ENCODE measurements at places on chromosomes 12 and 14.

DNA sequence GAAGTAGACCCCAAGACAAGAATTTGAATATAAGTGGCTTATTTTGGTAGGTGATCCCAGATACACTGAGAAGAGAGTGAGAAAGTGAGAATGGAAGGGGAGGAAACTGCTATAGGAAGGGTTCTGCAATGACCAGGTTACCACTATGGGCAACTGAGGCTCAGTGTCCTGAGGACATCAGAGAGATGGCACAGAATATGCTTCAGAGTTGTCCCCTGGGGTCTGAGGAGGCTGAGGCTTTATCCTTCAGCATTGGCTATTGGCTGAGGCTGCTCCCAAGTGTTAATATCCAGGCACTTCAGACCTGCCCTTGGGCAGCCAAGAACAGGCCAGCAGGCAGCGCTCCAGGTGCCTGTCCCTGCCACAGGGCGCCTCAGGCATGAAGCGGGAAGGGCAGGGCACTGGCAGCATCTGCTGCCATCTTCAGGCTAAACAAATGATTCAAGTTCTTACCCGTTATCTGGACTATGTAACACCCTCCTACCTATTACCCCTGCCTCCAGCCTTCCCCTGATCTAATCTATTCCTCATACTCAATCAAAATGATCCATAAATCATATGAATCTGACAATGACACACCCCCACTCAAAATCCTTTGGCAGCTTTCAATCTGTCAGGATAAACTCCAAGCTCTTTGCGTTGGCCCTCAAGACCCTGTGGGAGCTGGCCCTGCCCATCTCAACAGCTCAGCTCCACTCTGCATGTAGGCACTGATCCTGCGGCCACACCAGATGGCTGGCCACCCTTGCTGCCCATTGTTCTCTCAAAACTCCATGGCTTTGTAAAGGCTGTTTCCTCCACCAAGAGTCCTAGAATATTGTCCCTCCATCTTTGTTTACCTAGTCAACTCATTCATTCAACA, 42.4 kb downstream of the CKAP4 start:
- no peak for DNase-seq

DNA sequence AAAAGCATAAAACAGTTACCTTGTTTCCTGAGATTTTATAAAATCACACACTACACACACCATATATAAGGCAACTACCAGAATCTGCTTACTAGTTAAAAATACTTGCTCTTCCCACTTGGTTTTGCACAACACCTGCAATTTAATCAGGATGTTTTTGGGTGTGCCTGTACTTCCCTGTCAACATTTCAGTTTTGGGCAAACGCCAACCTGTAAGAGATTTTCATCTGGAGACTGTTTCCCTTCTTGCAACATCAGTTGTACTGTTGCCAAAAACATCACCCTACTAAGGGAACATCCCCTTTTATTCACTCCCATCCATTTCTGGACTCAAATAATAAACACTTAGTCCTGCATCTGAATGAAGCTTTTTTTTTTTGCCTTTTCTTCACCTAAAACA, 172.3 kb downstream of the DUSP6 start:
- no peak for DNase-seq

- DNase-seq: no peak
These were observed 18.0 kb downstream of the LRRC74A start for GRCh38 chr14:76844223-76844622.

GRCh38 chr12:52383331-52383730, 2.1 kb downstream of the KRT84 start:
- DNase-seq: no peak

- no peak for DNase-seq
These were observed 523 bp upstream of the SLC6A15 start for GRCh38 chr12:84913129-84913515.

GRCh38 chr12:108727868-108728735, 3.2 kb downstream of the CORO1C start:
- no peak for DNase-seq

GRCh38 chr12:22046968-22047390, 961 bp downstream of the CMAS start:
- no peak for DNase-seq

DNA sequence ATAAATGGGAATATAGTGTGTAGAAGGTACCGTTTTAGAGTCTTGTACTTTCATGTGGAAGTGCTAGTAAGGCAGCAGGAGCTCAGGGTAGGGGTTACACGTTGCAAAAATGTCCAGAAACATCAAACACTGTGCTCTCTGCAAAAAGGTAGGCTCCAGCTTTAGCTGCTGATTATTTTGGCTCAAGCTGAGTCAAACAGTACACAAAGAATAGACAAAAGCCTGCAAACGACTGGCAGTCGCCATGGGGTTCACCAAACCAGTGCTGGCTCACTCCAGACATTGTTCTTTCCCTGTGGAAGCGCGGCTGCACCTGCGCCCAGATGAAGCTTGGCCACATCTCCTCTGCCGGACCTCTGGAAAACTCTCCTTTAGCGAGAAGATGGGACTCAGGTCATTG, 45.3 kb upstream of the NAA30 start:
- no peak for DNase-seq

DNA sequence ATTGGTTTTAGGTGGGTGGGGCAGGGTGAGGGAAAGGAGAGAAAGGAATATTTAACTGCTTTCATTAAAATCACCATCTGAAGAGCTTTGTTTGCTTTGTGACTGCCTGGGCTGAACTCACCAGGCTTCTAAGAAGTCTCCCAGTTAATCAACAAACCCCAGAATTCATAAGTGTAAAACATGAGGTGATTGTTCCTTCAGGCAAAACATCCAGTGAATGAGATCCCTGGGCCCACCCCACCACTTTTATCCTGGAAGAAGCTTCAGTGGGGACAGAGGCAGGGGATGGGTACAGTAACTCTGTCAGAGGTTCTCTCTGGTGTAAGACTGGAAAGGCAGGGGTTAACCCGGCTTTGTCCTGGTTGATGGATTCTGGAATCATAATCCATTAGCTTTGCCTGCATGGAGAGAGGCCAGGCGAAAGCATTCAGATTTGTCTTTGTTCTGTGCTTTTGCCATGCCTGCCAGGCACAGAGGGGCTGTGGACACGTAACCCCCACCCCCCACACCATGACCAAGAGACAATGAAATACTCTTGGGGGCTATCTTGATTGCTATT, 16.7 kb downstream of the PDE1B start:
- no peak for DNase-seq

- no peak for DNase-seq
These were observed 581 bp downstream of the CD69 start for GRCh38 chr12:9760120-9760519.

- no peak for DNase-seq
These were observed 107.9 kb downstream of the SLC38A4 start for GRCh38 chr12:46717868-46718267.

- DNase-seq: no peak
These were observed 37.2 kb downstream of the NINJ2 start for GRCh38 chr12:625998-626397.

GRCh38 chr14:103081951-103082350, 2.1 kb upstream of the LBHD2 start:
- DNase-seq: no peak

- DNase-seq: no peak
These were observed 14.9 kb upstream of the RESF1 start for GRCh38 chr12:31944299-31944698.

DNA sequence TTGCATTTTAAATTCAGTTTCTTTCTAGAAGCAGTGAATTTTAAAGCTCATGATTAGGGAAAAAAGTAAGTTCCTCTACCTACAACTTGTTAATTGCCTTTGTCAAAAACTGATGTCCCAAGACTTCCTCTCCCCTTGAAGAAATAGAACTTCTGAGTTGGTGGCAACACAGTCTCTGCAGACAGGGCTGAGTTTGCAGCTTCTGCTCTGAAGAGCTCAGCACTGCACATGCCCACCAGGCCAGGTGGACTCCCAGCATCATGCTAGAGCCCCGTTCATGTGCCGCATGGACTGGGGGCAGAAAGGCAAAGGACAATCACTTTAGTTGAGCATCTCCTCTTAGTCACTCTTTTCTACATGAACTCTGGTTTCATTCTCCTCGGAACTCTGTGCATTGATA, 620.1 kb downstream of the VRK1 start:
- DNase-seq: no peak

DNA sequence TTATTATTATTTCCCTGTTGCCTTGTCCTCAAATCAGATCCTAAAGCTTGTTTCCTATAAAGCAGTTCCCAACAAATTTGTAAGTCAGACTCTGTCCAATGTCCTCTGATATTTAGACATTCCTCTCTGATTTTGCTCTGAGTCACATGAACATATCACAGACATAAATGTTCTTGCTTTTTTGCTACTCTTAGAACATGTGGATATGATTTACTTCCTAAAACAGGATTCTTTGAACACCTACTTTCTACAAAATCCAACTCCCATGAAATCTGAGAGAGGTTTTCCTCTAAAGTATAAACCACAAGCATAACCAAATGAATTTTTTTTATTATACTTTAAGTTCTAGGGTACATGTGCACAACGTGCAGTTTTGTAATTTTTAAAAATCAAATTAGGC, 181.3 kb upstream of the SLC38A2 start:
- DNase-seq: no peak

- DNase-seq: no peak
These were observed 14.9 kb upstream of the FKBP11 start for GRCh38 chr12:48940181-48940580.

DNA sequence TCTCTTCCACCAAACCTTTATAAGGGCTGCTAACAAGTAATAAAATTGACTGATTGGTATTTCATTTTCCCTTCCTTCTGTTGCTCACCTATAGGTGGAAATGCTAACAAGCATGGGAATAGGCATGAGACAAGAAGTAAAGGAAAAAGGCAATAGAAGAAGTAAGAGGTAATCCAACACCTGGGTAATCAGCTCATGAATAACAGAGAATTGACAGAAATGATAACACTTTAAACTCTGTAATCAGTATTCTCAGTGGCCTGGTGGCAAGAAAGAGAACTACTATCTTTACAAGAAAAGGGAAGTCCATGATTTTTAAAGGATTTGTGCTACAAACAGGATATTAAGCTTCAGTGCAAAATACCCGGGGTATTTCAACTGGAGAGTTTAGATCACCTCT, 737.8 kb downstream of the RERGL start:
- no peak for DNase-seq

GRCh38 chr14:29205658-29206057, 439.1 kb downstream of the FOXG1 start:
- DNase-seq: no peak

DNA sequence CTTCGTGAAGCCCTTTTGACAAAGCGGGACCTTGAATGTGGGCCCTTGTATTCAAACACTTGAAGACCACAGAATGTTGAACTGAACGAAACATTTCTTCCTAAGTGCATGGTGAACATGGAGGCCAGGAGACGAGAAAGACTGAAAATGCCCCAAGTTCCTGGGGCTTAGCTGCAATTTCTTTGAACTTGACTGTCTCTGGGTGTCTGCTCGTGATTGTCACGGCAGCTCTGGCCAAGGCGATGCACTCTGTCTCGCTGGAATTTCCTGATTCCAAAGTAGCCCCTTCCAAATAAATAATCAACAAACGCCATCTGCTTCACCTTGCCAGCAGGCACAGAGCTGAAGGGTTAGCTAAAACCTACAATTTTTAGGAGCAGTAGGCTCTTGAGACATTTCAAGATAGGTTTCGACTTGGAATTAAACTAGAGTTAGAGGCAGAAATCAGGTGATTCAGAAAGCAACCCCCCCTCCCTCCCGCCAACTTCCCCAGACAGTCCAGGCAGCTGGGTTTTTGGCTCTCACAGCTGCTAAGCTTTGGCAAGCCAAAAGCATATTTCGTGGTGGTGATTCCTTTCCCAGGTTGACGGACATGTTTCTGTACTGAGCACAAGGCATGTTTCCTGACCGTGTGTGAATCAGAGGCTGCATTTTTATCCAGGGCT, 13.5 kb upstream of the IRF2BPL start:
- no peak for DNase-seq

DNA sequence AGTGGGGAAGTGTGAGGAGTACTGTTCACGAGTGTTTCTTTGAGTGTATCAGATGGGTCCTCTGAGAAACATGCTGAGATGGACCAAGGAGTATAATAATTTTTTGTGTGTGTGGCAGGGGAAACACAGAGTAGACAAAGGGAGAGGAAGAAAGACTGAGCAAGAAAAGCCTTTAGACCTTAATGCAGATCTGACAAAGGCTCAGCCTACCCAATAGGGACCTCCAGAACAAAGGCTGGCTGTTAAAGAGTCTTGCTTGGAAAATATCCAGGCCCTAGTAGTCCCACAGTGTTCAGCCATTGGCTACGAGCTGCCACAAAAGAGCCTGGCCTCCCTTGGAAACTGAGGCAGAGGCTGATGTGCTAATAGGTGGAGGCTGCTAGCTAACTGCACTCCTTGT, 13.5 kb downstream of the COQ5 start:
- no peak for DNase-seq

GRCh38 chr14:76329154-76329928, 46.6 kb upstream of the ESRRB start:
- no peak for DNase-seq

DNA sequence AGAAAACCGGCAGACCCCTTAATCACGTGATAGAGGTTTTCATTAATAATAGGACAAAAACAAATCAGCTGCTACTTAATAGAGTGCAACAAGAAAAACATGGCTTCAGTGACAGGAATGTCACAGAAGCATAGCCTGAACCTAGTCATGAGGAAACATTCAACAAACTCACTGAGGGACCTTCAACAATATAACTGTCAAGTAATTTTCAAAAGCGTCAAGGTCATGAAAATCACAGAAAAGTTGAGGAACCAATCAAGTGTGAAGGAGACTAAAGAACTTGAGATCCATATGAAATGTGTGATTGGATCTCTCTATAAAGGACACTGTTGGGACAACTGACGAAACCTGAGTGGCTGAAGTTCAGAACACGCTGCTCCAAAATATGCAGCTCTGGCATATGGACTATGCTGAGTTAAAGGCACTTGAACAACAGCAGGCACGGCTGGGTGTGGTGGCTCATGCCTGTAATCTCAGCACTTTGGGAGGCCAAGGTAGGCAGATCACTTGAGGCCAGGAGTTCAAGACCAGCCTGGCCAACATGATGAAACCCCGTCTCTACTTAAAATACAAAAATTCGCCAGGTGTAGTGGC, 16.3 kb downstream of the NDUFA12 start:
- DNase-seq: no peak

- DNase-seq: no peak
These were observed 38.9 kb downstream of the GPR65 start for GRCh38 chr14:88043529-88044443.

- DNase-seq: no peak
These were observed 36.5 kb downstream of the FOS start for GRCh38 chr14:75315144-75315543.

DNA sequence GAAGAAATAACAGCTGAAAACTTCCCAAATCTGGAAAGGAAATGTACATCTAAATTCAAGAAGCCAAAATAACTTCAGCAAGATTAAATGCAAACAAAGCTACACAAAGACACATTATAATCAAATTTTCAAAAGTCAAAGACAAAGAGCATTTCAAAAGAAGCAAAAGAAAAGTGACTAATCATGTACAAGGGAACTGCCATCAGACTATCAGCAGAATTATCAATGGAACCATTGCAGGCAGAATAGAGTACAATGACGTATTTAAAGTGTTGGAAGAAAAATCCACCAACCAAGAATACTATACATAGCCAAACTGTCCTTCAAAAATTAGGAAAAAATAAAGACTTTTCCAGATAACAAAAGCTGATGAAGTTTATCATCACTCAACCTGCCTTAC, 147.5 kb downstream of the NELL2 start:
- DNase-seq: no peak
